ENCODE measurements at places on chromosomes 1 and 21.

DNA sequence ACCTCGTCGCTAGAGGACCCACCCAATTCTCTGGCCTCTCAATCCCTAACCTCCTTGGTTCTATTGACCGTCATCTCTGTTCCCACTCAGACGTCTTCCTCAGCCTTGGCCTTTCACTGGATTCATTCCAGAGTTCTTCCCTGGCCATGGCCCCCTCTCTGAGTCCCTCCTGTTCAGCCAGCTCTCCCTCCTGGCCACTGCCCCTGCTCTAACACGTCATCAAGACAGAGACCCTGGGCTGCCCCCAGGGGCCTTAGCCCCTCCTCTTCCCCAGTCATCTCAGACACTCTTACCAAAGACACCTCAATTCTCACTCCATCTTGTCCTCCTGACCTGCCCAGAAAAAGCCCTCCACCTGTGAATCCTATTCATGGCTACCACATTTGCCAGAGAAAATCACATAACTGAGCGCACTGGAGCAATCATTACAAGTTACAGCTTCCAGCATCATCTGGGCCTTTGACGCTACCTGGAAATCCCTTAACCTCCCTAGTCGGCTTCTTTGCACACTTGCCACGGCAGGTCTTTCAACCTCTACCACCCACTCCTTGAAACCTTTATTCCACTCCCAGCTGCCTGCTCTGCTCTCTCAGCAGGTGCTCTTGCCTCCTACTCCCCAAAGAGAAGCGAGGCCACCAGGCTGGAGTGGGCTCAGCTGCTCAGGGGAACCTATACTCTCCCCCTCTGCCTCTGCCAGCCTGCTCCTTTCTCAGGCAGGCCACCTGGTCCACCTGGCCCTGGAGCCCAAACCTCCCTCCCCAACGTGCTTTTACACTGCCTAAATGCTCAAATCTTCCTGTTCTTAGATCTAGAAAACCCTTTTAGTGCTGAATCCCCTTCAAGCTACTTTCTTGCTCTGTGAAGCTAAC is 14.0 kb downstream of the DCST2 start:
- DNase-seq: no peak

DNA sequence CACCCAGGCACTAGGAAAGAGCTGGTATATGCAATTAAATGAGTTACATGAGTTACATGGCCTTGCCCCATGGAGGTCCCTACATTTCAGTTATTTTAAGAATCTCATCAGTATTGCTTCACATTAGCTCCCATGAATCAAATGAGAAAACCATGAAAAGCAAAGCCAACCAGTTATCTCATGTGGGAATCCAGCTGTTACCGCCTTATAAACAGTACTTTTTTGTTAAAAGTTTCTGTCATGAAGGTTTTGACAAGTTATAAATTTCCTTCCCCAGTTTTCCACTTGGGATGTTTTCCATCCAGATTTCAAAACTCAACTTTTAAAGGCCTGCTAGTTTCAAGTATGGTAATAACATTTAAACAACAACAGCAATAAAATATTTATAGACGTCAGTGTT is 544.8 kb downstream of the NUF2 start:
- DNase-seq: peak; percentile 35

- no peak for DNase-seq
Observed at GRCh38 chr21:31576428-31576827, 83.1 kb upstream of the SOD1 start.

DNA sequence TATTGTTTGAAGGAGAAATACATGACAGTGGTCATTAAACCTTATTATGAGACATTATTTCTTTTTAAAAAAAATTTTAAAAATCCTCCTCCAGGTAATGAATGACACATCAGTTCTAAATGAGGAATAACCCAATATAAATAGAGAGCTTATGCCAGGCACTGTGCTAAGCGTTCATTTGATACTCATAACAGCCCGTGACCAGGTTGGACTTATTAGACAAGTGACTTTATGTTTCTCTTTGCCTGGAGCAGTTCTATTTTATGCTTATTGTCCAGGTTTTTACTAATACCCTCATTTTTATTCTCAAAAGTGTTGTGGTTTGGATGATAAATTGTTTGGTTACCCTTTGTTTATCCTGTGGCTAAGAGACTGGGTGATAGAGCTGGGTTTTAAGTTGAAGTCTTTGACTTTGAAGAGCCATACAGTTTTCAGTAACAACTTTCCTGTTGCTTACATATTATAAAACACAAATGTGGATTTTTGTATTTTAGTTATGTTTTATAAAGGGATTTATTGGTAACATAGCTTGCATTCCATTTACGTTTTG is 84.2 kb downstream of the RABGAP1L start:
- no peak for DNase-seq

DNA sequence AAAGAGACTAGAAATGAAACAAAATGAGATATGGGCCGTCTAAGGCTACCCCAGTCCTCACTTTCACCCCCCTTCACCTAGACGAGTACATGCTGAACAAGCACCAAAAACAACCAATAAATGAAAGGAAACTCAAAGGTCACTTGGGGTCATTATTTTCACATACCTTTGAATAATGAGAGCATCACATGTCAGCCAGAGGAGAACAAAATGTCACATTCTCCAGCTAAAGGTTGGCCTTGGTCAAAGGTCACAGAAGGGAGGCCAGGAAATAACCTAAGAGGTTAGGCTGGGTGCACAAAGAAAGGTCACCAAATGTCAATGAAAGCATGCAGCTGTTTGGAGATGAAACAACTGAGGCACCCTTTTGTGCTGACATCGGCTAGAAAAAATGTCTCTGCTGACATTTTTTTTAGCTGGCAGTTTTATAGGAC is 288.7 kb upstream of the USP25 start:
- no peak for DNase-seq

DNA sequence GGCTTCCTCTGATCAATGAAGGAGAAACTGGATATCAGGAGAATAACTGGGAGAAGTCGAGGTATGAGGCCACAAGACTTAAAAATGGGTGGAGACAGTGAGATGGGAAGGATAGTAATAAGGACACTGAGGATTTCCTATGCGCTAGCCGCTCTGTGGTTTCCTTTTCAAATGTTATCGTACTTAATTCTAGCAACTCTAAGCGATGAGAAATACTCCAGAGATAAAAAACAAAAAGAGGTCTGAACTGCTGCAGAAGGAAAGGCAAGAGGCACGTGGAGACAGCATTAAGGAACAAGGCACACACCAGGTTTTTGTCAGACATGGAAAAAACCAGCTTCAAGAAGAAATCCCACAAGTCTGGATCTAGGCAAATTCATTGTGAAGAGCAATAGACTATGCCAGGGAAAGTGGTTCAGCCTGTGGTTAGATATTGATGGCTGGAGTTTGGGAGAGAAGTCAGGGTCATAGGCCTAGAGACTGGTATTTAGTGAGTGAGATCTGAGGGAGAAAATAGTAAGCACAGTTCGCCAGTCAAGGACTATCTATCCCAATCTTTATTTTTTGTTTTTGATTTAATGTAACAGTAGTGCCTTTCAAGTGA is 5.3 kb downstream of the CLCA2 start:
- DNase-seq: peak; percentile 37

GRCh38 chr1:216722821-216723220 is 408 bp downstream of the ESRRG start:
- DNase-seq: no peak

DNA sequence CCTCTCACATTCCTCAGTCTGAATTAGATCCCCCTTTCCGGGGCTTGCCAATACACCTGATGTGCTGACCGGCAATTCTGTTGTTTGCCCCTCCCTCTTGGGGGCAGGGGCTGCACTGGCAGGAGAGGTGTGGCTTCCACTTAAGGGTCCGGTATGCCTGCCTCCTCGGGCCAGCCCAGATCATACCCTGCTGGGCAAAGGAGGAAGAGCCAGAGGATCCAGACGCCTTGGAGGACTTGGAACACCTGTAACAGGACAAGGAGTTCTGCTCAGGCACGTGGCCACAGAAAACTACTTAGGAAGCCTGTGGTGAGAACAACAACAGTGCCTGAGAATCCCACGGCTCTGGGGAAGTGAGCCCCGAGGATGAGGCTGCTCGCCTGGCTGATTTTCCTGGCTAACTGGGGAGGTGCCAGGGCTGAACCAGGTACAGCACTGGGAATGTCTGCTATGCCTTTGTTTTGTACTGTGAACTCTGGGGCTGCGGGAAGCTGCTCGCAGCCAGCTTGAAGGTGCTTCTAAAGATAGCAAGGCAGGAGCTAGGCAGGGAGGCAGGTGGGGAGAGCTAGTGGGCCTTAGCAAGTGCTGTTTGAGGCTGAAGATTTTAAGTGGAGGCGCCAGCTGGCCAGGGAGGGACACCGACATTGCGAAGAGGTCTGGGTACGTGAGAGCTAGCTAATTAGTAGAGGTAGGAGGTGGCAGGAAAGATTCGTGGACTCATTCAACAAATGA is at the start of gene SMPDL3B:
Gene SMPDL3B (plus strand): TSS at position 183 of the 732 bp plus-strand sequence. CDS start 184 bp downstream, at position 367.
- DNase-seq: peak; percentile 29

GRCh38 chr1:164576291-164577271 is 17.6 kb downstream of the PBX1 start:
- DNase-seq: peak; percentile 78

GRCh38 chr1:220928320-220928719 is 49.1 kb downstream of the HLX start:
- no peak for DNase-seq

- DNase-seq: peak; percentile 20
Observed at GRCh38 chr1:203069030-203069747, 16.6 kb downstream of the MYOG start.
